ENCODE measurements at places on chromosomes 1 and 21.

DNA sequence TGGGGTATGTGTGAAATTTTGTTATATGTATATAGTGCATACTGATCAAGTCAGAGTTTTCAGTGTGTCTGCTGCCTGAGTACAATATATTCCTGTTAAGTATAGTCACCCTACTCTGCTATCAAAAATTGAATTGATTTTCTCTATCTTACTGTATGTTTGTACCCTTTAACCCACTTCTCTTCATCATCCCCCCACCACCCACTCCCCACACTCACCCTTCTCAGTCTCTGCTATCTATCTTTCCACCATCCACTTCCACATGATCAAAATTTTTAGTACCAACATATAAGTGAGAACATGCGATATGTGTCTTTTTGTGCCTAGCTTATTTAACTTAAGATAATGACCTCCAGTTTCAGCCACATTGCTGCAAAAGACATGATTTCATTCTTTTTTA, 4.2 kb downstream of the LY9 start:
- DNase-seq, result no peak

- DNase-seq, result no peak
Observed at GRCh38 chr1:240517891-240518290, 94.1 kb downstream of the GREM2 start.

- no peak for DNase-seq
Observed at GRCh38 chr1:213530611-213531320, 457.0 kb upstream of the PROX1 start.

DNA sequence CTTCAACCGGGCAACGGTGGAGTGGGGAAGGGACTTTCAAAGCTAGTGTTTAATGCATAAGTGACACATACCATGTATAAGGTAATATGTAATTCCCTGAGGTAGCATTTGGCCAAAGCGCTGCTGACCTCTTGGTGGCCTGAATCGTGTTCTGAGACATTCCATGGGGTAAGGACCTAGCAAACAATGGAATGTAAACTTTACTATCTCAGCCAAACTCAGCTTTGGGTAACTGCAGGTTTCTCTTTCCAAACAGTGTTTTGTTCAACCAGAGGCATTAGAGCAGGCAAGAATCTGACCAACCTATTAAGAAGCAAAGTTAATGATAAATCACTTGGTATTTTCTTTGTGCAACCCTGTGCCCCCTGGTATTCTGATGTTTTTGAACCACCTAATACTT, 22.0 kb downstream of the TGFB2 start:
- DNase-seq, result no peak

GRCh38 chr1:218674280-218674773, 329.2 kb downstream of the TGFB2 start:
- peak; percentile 75 for DNase-seq

GRCh38 chr1:51071291-51072042, 30.6 kb upstream of the C1orf185 start:
- DNase-seq, result no peak

DNA sequence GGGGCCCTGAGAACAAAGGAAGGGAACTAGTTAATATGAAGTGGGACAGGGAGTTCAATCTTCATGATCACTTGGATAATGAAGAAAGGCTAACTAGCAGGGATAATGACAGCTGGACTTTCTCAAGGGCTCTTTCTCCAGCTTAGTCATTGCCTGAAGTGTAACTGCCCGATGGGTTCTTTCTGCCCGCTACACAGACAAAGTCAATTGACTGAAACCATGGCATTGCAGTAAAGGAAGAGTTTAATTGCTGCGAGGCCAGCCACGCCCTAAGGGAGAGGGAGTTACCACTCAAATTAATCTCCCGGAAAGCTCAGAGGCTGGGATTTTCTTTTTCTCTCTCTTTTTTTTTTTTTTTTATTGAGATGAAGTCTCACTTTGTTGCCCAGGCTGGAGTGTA, 16.6 kb upstream of the SLC2A5 start:
- no peak for DNase-seq

DNA sequence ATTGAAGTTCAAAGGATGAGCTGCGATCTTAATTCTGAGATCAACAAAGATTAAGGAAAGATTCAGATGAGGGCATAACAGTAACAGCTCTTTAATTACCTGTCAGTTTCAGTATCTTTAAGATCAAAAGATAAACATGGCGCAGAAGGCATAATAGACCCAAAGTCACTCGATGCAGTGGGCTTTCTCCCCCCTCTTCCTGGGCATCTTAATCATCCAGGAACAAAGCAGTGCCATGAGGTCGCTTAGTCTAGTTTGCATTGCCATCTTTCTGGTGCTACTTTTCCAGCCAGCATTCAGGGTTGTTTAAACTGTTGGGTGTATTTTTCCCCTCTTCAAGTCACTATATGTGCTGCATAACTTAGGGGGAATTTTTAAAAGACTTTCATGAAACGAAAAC, 72.3 kb downstream of the HUNK start:
- DNase-seq, result no peak

- peak; percentile 62 for DNase-seq
Observed at GRCh38 chr1:211259638-211260126, 516 bp downstream of the RCOR3 start.

- DNase-seq, result no peak
Observed at GRCh38 chr1:27445177-27445936, 44.6 kb downstream of the WASF2 start.

- DNase-seq, result peak; percentile 91
Observed at GRCh38 chr1:226738995-226739695, at the start of gene ITPKB. ITPKB (minus strand) TSS chr1:226739282; CDS start chr1:226737458, 1,824 bp downstream.

Measured in SK-MEL-5 (cell line).